Left renal pelvis (tissue), 4 donors: ENCODE measurements at places on chromosomes 4 and X. TPM values are rescaled to one million over a fixed set of nuclear protein-coding genes. Genes with fewer than 3 reads are reported as not detected.

GRCh38 chr4:40731361-40731760, 18.4 kb upstream of the NSUN7 start:
- no peak for DNase-seq

DNA sequence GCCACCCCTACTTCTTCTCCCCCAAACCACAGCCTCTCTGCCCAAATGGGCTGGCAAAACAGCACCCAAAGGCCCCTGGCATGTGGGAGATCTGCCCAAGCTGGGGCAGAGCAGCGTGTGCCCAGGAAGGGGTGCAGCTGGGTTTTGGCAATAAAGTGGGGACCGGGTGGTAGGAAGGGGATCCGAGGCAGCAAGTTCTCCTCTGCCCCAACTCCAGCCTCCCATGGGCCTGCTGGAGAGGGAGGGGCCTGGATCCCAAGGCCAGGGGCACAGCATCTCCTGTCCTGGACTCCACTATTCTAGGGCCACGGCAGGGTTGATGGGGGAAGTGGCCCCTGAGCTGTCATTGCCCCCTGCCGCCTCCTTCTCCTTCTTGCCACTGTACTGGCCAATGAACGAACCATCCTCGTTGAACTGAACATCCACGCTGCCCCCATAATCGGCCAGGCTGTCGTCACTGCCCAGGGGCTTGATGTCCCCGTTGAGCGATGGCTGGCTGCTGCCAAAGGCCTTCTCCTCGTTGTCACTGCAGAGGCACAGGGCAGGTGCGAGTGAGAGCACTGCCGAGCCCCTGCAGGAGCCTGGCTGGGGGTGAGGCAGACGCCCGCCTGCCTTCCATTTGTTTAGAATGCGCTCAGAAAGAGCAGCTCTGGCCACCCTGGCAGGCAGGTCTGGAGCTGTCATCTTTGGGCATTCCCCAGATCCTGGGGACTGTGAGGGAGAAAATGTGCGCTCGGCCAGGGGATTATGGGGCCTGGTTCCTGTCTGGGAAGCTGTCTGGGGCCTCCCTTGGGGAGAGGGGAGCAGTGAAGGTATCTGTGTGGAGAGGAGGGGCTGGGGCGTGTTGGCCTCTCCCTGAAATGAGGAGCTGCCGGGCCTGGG, 23.4 kb downstream of the L1CAM start:
- no peak for DNase-seq

DNA sequence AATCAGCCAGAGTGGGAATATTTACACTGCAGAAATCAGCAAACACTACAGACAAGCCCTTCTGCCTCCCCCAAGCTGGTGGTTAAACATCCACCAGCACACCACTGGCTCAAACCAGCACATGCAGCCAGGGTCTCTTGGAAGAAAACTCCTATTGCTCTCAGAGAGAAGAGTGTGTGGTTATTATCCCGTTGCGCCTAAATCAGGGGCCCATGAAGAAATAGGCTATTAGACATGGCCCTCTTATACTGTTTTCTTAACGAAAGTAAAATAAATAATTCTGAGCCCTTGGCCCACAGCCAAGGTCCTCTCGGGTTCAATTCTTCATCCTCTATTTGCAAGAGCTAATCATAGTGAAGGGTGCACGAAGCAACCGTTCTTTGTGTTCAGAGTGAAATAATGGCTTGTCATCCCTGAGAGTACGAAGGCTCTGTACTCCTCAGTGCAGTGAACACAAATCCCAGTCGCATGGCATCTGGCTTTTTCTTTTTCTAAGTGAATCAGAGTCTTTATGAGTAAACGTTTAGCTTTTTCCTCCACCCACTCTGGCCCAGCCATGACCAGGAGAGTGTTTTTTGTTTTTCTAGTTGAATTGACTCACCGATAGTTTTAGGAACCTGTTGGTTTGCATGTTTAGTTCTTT, 33.4 kb upstream of the RBM47 start:
- DNase-seq, result no peak

GRCh38 chr4:160347197-160347596, 1244.3 kb downstream of the RAPGEF2 start:
- DNase-seq, result no peak

DNA sequence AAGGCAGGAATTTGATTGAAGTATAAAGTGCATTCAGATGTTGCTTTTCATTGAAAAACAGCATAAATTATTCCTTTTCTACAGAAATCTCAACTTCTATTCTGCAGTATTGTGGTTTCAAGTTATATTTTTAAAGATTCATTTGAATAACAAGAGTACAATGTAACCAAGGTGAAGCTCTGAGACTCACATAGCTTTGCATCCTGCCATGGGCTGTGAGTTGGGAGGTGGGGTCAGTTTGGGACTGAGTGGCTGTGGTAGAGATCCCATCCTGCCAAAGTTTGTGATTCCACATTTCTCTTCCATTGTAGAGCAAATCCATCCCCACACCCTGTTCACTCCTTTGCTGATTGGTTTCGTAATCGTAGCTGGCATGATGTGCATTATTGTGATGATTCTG, 69.2 kb downstream of the KIT start:
- no peak for DNase-seq

- no peak for DNase-seq
Measured at GRCh38 chr4:78779280-78779679, 3.1 kb downstream of the BMP2K start.

DNA sequence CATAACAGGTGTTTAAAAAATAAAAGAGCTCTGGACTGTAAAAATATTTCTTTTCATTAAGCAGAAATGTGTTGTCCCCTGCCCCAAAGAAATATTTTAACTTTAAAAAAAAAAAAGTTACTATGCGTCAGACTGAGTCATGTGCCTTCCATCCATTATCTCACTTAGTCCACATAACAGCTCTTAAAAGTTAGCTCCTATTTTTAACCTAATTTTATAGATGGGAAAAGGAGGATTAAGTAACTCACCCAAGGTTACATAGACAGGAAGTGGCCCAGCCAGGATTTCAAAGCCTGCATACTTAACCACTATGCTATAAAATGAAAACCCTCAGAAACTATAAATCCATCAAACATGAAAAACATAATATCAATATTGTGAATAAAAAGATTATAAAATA, 97.7 kb downstream of the MANBA start:
- DNase-seq, result no peak

- DNase-seq, result no peak
Measured at GRCh38 chr4:172957216-172957615, 211.4 kb upstream of the GALNT7 start.

GRCh38 chr4:15470128-15470475, 420 bp downstream of the CC2D2A start:
- no peak for DNase-seq

DNA sequence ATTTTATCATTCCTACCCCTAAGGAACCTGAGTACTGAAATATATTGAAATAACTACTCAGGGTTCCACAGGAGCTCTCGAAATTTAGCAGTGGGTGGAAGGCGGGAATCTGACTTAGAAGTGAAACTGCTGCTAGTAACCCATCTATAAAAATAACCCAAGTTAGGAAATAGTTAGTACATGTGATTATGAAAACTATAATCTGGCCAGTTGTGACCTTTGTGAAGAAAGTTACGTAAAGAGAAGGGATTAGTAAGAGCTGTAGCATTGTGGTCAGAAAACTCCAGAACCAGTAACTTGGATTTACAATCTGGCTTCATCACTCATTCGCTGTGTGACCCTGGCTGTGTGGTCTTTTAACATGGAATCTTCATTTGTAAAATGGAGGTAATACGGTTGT, 175.5 kb downstream of the RAPGEF2 start:
- no peak for DNase-seq

DNA sequence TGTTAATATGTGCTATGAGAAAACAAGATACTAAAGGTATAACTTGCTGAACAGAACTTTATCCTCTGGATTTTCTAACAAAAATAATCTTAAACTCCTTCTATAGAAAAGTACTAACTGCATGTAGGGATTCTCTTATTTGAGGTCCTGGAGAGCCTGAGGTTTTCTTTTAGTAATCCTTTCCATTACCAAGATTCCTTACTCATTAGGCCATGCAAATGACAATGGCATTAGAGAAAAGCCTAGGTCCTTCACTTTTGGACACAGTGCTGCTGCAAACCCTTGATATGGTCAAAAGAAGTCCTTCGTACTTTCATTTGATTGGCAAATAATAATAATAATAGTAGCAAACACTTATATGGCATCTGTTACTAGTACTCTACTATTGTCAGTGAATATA, 3.2 kb downstream of the MMRN1 start:
- no peak for DNase-seq

DNA sequence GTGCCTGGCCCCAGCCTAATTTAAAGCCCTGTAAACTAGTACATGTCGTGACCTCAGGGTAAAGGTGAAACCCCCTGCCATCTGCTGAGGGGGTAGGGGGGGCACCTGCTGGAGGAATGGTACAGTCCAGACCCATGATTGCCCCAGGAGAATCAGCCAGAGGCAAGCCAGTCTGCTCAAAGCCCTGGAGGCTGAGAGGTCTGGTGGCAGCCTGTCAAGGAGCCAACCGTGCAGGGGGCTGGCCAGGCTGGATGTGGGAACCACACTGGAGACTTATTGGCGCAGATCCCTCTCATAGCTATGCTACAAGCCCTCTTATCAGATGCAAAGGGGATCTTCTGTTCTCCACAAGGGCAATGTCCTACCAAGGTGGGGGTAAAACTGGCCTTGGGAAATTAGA, 31.4 kb upstream of the PJA1 start:
- DNase-seq, result no peak

GRCh38 chr4:3417448-3417847, 24.3 kb upstream of the HGFAC start:
- no peak for DNase-seq

DNA sequence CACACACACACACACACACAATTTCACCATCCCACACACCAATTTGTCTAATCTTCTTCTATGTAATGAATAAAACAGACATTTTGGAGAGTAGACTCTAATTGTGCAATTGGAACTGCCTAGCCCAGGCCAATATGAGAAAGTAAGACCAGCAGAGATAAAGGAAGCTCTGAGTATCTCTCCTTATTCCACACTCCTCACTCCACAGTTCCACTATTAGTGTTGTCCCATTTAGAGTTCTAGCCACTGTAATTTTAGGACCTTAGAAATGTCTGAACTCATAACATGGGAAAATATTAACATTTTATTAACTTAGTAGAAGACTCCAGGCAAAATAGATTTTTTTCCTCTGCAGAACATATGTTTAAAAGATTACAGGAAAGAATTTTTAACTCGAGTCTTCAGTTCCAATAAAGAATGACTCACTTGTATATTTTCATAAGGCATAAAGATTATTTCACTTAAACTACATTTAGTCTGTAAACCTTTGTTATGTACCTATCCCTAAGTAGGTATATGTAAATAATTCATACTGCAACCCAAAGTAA, 297.6 kb upstream of the INTU start:
- DNase-seq, result no peak

DNA sequence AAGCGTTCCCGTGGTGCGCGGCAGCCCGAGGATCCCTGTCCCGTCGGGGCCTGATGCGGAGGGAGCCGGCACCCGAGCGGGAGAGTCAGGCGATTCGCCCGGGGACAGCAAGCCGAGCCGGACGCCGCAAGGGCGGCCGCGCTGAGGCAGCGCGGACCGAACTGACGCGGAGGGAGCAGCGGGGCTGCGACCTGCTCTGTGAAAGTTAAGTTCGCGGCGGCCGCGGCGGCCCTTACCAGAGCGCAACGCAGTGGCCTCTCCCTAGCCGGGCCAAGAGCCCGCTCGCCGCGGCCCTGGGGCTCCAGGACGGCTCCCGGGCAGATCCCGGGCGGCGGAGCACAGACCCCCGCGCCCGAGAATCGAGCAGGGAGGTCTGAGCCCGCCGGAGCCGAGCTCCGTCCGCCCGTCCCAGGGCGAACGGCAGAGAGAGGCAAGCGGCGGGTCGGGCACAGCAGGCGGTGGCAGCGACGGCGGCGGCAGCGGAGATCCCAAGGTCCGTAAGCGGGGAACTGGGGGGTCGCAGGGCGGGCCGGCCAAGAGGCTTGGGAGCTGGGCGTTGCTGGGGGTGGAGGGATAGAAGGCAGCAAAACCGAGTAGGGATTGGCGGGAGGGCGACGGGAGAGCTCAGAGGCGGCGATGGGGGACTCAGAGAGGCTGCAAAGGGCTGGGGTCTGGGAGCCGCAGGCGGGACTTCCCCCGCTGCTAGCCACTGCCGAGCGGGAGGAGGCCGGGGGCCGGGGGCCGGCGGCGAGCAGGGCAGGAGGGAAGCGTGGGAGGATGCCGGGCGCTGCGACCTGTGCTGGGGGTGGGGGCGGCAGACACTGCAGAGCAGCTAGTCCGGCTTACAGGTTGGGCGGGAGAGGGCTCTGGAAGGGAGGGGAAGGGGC, 1.0 kb downstream of the GPR50 start:
- no peak for DNase-seq

GRCh38 chr4:56575820-56576429, 70.3 kb downstream of the ARL9 start:
- peak; percentile 10 for DNase-seq

GRCh38 chr4:11341337-11342043, 87.2 kb downstream of the HS3ST1 start:
- DNase-seq, result no peak

DNA sequence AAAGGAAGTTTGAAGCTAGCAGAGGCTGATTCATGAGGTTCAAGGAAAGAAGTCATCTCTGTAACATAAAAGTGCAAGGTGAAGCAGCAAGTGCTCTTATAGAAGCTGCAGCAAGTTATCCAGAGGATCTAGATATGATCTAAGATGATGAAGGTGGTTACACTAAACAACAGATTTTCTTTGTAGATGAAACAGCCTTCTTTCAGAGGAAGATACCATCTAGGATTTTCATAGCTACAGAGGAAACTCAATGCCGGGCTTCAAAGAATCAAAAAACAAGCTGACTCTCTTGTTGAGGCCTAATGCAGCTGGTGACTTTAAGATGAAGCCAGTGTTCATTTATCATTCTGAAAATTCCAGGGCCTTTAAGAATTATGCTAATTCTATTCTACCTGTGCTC, 28.8 kb downstream of the NR0B1 start:
- no peak for DNase-seq

DNA sequence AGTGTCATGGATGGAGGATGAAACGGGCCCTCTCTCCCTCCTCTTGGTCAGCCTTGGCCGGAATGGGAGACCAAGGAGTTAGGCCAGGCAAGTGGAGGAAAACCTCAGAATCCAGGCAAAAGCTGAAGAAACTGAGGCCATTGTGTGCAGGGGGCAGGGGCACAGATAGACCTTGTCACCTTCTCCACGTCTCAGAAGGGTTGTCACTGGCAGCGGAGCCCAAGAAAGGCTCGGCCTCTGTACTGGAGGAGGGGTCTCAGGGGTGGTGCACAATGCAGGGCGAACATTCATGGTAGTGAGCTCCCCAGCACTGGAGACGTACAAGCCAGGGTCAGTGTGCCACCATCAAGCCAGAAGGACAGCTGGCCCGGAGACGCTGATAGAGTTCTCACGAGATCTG, 139.5 kb downstream of the CPZ start:
- DNase-seq, result no peak

- DNase-seq, result no peak
Measured at GRCh38 chr4:1305261-1305711, 15.6 kb downstream of the MAEA start.

The CXorf49B gene
- not detected for polyA plus RNA-seq

The ODAM gene
- polyA plus RNA-seq, result 1.3 TPM

The CORIN gene
- 6.4 TPM for polyA plus RNA-seq

The ZDHHC15 gene
- 6.6 TPM for polyA plus RNA-seq

The BRCC3 gene
- polyA plus RNA-seq, result 29.0 TPM
